ENCODE measurements at places on chromosomes 16 and 17.
A peak's percentile ranks its signal among the peaks of the same experiment; 100 is the strongest.

GRCh38 chr16:89958068-89958467 is 9.5 kb downstream of the DEF8 start:
- DNase-seq: no peak

GRCh38 chr17:1491443-1492248 is 840 bp downstream of the MYO1C start:
- peak; percentile 42 for DNase-seq

DNA sequence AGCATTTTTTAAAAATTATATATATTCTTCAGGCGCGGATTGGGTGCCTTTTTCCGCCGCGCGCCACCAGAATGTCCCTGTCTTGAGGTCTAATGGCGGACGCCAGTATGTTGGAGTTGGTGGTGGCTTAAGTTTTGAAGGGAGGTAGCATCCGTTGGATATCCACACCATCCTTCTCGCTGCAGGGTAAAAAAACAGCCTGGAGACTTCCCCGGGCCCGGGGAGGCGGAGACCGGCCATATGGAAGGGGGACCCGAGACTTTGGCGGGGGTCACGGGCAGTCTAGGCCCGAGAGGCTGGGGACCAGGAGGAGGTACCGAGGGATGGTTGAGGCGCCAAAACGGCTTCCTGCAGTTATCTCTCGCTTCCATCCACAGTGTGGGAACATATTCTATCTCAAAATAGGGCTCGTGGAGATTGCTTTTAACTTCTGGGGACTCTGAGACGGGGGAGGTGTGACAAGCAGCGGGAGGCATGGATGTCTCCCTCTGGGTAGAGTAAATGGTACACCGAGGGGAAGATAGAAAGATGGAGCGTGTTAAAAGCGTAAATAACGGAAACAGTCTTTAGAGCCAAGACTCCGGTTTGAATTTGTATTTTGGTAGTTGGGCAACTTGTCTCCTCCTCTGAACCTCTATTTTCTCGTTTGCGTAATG is at the start of gene SF3B3:
SF3B3 (plus strand) TSS at position 74 of the 656 bp plus-strand sequence. CDS start 2,841 bp downstream, outside the sequence.
- peak; percentile 63 for DNase-seq

DNA sequence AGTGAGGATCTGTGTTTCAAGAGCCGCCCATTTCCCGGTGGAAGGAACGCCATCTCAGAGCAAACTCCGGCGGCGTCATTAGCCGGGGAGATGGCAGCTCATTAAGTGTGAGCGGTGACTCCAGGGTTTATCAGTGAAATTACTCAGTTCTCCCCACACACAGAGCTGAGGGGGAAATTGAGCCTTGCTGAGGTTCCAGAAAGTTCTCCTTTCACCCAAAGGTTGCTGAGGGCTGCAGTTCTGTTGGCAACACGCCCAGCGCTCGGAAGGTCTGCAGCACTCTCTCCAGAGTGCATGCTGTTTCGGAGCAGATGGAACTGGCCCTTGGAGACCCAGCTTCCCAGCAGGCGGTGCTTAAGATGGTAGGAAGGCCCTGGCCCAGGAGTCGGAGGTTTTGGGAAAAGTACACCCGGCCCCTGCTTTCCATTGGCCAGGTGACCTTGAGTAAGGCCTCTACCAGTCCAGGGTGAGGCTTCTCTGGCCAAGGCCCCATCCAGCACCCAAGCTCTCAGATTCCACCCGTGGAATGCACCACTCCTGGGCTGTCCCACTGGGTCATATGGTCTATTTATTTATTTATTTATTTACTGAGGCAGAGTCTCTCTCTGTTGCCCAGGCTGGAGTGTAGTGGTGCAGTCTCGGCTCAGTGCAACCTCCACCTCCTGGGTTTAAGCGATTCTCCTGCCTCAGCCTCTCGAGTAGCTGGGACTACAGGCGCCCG is 167.7 kb upstream of the CIBAR2 start:
- DNase-seq: no peak

DNA sequence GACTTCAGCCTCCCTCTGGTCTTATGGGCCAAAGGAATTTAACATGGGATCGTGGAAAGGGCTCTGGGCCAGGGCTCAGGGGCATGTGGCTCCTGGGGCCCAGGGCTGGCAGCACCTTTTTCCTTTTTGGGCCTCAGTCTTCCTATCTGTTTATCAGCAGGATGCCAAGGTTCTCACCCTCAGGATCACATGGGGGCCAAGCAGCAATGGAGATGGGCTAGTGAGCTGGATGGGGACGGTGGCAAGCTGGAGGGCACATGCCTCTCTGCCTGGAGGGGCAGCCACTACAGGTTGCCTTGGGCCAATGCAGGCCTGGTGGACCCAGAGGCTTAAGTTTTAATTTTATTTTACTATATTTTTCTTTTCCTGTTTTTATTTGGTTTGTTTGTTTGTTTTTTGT is 95.4 kb downstream of the CYLD start:
- DNase-seq: no peak

DNA sequence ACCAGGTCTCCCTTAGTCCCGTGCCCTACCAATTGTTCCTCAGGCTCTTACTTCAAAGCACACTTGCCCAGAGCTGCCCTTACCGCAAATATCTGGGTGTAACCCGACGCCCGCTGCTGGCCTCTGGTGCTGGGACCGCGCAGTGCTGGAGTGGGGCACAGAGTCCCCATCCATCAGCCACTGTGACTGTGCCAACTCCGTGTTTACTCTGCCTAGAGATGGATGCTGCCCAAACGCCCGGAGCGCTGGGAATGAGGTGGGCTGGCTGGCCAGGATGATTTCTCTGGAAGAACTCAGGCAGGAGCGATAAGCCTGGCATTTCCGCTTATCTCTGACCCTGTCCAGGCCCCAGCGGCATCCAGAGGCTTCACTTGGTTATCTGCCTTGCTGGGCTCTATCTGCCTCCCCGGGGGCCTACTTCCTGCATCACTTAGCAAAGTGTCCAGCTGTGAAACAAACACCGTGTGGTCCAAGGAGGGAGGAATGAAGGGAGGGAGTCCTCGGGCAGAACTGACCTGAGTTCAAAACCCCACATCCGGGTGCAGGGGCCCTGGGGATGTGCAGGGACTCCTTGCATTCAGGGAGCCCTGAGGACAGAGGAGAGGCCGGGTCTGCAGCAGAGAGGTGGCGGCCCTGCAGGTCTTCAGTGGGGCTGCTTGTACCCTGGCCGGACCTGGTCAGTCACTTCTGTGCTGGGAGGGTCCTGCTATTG is 9.4 kb upstream of the MYLK3 start:
- no peak for DNase-seq

- peak; percentile 88 for DNase-seq
Measured at GRCh38 chr17:41666708-41667279, 21.9 kb upstream of the EIF1 start.

- no peak for DNase-seq
Measured at GRCh38 chr16:14353340-14353739, 276.7 kb downstream of the PARN start.

DNA sequence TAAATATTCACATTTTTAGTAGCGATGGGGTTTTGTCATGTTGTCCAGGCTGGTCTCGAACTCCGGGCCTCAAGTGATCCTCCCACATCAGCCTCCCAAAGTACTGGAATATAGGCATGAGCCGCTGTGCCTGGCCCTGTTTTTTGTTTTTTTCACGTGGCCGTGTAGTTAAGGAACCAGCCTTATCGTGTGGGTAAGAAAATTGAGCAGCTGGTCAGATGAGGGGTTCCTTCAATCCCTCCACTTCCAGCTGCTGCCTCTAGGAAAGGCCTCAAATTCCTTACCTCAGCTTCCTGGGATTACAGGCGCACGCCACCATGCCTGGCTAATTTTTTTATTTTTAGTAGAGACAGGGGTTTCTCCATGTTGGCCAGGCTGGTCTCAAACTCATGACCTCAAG is 5.9 kb upstream of the DPEP2 start:
- DNase-seq: no peak

GRCh38 chr17:80561541-80562114 is 17.0 kb downstream of the RPTOR start:
- DNase-seq: no peak

DNA sequence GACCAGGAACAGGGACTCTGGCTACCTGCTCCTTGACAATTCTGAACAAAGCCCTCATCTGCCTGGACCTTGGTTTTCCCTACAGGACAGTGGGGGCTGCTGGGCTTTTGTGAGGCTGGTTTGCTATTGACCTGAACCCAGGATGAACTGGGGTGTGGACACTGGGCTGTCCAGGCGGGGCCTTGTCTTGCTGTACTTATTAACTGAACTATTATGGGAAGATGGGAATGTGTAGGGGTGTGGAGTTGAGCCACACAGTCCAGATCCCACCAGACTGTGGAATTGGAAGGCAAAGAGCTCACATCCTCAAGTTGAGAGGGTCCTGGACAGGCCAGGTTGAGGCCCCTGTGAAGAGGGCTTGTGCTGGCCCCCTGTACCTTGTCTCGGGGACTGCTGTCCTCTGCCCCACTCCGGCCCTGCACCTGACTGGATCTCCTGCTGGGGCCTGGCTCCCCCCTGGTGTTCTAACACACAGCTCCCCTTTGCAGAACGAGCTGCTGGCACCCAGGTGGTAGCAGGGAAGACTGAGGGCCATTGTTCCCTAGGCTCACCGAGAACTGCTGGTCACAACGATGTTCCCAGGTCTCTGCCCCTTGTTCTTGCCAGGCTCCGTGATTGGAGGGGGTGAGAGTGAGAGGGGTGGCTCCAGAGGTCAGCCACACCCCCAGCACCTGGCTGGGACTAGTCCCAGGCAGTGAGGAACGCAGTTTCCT is 51.8 kb upstream of the CDC42EP4 start:
- no peak for DNase-seq

DNA sequence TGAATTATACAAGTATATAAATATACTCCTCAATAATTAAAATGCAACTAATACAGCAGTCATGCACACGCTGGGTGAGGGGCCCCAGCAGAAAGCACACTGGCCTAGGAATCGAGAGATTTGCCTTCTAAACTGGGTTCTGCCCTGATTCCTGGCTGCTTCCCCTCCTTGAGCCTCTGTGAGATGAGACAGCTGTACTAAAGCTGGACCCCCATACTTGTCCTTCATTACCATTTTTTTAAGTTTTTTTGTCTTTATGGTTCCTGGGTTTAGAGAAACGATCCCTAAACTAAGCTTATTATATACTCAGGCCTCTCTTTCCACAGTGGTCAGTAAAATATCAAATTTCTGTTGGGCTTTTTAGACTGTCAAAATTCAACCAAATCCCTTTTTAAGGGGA is 195.1 kb upstream of the DYNLRB2 start:
- DNase-seq: no peak

GRCh38 chr17:28097901-28098300 is 55.4 kb downstream of the NLK start:
- DNase-seq: no peak

DNA sequence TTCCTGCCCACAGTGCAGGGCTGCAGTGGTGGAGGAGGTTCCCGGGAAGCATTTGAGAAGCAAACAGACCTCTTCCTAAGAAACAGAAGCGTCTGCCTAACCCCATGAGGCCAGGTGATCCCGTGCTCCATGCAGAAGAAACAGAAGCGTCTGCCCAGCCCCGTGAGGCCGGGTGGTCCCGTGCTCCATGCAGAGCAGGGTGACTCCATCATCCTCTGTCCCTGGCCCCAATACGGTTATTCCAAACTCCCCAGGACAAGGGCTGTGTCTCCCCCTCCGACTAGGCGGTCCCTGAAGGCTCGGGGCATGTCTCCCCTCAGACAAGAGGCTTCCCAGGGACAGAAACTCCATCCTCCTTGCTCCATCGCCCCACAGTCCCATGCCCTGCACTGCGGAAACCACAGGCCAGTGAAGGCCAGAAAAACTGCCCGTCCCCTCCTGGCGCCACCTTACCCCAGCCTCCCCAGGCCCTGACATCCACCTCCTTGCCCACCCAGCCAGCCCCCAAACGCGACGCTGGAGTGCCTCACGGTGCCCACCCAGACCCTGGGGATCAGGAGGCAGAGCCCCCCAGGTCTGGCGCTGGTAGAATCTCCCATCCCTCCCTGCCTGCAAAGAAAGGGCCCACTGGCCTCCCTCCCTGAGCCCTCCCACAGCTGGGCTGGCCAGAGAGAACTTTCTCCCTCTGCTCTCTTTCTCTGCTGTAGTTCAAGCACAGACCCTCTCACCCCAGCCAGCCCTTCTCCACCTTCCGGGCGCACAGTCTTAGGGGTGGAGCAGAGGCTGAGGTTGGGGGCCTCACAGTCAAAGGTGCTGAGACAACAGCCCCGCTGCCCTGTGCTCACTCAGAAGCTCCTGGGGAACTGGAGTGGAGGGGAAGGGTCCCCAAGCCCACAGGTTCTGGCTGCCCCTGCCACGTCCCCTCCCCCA is 30.6 kb upstream of the KRT17 start:
- DNase-seq: no peak

DNA sequence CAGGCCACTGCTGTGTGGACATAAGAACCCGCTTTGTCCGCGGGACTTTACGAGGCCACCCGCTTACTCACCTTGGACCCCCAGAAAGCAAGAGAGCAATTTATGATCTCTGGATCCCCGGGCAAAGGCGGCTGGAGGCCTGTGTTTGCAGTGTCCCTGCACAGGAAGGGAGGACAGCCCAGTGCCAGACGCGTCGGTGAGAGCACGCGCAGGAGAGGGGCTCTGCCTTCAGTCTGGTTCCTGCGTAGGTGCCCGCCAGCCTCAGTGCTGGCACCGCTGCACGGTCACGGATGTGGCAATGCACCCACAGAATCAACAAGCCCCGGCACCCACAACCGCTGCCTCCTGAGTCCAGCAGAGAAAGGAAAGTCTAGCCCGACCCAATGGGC is 248.4 kb downstream of the C16orf95 start:
- DNase-seq: no peak

GRCh38 chr17:55341432-55341831 is 76.7 kb downstream of the HLF start:
- no peak for DNase-seq

- no peak for DNase-seq
Measured at GRCh38 chr17:1271030-1271423, 783 bp downstream of the BHLHA9 start.

DNA sequence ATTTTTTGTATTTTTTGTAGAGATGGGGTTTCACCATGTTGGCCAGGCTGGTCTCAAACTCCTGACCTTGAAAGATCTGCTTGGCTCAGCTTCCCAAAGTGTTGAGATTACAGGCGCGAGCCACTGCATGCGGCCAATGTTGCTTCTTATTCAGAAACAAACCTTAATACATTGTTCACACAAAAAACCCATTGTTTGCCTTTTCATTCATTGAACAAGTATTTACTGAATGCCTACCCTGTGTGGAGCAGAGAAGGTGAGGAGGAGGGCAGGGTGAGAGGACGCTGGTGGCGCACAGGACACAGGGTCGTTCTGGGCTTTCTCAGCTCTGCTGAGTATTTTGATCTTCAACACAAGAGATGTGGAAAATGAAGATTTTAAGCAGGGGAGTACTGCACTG is 8.0 kb upstream of the KRT23 start:
- no peak for DNase-seq

- peak; percentile 38 for DNase-seq
Measured at GRCh38 chr16:84648595-84649510, 542 bp downstream of the KLHL36 start.

DNA sequence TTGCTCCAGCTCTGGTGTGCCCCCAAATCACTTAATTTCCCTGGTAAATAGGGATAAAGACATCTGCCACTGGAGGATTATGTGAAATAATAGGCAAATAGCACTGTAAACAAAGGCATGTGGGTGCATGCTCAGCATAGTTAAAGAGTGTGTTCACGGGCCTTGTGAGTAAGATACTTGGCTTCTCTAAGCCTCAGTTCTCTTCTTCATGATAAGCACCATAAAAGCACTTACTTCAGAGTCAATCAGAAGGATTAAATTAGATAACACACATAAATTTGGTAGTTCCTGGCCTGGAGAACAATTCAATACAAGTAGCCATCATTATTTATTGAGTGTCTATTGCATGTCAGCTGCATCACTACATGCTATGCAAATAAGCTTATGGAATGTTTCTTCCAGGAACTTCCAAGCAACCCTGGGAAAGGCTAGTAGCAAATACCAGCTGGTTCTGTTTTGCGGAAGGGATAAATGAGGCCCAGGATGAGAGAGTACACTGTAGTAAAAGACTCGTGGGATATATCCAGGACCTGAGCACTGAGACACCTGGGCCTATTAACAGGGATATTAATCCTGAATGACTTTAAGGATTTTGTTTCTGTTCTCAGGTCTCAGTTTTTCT is 14.5 kb downstream of the CCL11 start:
- DNase-seq: no peak
